Stimulated activated CD8-positive, alpha-beta memory T cell treated with anti-CD3 and anti-CD28 coated beads, Interleukin-12 subunit alpha, Interleukin-12 subunit beta, amount 100 ng/mL, for 1 hour (primary cell): ENCODE measurements at places on chromosomes 12 and 14.
A peak's percentile ranks its signal among the peaks of the same experiment; 100 is the strongest.

GRCh38 chr12:60602601-60603000 is 1006.8 kb downstream of the SLC16A7 start:
- no peak for DNase-seq

DNA sequence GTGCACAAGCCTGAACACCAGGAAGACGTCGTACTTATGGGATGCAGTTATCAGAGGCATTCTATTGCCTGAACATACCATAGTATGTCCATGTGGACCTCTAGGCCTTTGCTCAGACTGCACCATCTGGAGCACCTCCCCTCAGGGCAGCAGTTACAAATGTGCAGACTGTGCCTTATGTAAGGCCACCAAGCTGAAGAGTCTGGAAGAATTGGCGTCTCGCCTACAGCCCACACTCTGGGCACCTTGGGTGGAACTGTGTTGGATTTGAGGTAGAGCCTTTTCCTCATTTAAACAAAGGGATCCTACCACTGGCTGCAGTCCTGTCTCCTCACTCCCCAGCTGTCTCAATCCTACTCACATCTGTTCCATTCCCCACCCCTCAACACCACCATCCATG is 204.3 kb upstream of the FRMD6 start:
- no peak for DNase-seq

DNA sequence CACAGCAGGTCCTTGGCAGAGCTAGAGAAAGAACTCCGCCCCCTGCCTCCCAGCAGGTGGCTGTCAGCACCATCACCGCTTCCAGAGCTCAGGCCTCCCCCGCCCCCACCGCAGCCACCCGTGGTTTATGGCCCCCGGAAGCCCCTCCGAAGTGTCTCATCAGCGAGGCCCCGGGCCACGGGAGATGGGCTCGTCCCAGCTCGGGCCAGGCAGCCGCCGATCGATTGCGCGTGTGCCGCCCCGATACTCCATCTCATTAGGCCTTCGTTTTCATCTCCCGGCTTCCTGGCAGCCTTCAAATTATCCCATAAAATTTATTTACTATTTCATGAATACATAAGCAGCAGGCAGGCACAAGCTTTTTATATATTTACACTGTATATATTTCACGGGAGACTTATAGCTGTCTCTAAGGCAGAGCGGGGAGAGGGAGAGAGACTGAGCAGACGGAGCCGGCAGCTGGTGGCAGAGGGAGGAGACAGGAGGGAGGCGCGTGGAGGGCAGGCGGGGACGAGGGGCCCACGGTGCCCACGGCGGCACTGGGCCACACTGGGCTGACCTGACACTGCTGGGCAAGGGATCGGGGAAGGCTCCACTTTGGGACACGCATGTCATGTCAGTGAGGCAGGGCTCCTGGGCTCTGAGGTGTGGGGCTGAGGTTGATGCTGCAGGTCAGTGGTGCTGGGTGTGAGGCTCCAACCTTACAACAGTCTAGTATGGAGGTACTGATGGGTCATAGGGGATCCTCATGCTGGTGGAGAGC is 241.2 kb downstream of the RBM19 start:
- DNase-seq: no peak

- DNase-seq: no peak
Measured at GRCh38 chr14:35400648-35401421, 3.7 kb downstream of the NFKBIA start.

DNA sequence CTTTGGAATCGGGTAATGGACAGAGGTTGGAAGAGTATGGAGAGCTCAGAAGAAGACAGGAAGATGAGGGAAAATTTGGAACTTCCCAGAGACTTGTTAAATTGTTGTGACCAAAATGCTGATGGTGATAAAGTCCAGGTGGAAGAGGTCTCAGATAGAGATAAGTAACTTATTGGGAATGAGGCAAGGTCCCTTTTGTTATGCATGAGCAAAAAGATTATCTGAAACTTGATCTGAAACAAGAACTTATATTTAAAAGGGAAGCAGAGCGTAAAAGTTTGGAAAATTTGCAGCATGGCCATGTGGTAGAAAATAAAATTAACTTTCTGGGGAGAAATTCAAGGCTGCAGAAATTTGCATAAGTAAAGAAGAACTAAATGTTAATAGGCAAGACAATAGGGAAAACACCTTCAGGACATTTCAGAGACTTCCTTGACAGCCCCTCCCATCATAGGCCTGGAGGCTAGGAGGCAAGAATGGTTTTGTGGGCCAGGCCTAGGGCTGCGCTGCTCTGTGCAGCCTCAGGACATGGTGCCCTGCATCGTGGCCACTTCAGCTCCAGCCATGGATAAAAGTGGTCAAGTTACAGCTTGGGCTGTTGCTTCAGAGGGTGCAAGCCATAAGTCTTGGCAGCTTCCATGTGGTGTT is 425.7 kb upstream of the PRICKLE1 start:
- DNase-seq: no peak

GRCh38 chr12:128235635-128236417 is 31.1 kb upstream of the TMEM132C start:
- DNase-seq: no peak

DNA sequence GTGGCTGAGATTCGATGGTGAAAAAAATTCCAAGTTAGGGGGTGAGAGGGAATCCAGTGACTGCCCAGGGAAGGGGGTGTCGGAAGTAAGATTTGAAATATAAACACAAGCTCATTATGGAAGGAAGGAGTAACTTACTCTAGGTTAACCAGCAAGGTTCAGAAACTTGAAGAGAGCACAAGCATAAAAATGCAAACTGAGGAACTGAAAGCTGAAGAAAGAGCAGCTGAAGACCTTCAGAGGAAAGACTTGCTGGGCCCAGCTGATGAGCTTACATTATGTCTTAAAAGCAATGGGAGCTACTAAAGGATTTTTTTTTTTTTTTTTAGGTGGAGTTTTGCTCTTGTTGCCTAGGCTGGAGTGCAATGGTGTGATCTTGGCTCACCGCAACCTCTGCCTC is 189.7 kb upstream of the GRIN2B start:
- no peak for DNase-seq

DNA sequence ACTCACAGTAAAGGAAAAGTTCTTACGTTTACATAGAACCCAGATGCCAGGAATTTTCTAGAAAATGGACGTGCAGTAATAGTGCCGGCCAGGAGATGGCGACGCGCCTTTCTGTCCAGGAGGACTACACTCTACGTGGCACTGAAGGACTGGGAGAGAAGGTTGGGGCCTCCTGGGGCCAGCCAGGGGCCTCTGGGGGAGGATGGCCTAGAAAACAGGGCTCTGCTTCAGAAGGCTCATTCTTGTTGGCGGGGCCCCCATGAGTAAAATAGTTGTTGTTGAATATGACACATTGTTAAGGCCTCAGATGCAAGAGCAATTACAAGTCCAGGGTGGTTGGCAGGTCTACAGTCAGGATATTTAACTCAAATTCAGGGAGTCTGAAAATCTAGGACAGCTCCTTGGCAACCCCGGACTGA is 120.1 kb upstream of the MAX start:
- peak; percentile 22 for DNase-seq

DNA sequence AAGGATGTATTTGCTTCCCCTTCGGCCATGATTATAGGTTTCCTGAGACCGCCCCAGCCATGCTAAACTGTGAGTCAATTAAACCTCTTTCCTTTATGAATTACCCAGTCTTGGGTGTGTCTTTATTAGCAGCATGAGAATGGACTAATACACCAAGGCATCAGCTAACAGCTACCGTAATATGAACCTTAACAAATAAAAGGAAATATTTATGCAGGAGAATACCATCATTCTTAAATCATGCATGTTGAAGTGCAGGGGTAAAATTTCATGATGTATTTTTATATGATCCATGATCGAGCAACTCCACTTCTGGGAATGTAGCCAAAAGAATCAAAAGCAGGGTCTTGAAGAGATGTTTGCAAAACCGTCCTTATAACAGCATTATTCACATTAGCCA is 379.0 kb downstream of the NPAS3 start:
- no peak for DNase-seq

DNA sequence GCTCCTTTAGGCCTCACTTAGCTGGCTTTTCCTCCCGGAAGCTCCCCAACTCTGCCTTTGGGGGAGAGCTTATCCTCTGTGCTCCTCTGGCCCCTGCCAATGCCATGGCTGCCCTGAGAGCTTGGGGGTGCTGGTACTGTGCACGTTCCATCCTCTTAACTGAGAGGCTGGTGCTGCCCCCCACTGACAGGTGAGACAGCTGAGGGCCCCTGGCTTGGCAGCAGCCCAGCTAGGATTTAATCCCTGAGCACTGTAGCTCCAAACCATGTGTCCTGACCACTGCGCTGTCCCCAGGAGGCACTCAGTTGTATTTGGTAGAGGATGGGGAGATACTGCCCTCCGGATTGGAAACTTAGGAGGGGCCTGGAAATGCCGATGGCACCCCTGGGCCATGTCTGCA is 46.1 kb downstream of the UBE3B start:
- DNase-seq: no peak

GRCh38 chr14:67943947-67944346 is 124.4 kb downstream of the RAD51B start:
- peak; percentile 10 for DNase-seq

- DNase-seq: no peak
Measured at GRCh38 chr12:68159681-68160304, at the start of gene IFNG. IFNG (minus strand) TSS chr12:68159740; CDS start chr12:68159615, 125 bp downstream.

GRCh38 chr14:22500954-22501726 is 87.9 kb downstream of the DAD1 start:
- no peak for DNase-seq

GRCh38 chr12:21553329-21553675 is 27.2 kb downstream of the SPX start:
- DNase-seq: no peak

DNA sequence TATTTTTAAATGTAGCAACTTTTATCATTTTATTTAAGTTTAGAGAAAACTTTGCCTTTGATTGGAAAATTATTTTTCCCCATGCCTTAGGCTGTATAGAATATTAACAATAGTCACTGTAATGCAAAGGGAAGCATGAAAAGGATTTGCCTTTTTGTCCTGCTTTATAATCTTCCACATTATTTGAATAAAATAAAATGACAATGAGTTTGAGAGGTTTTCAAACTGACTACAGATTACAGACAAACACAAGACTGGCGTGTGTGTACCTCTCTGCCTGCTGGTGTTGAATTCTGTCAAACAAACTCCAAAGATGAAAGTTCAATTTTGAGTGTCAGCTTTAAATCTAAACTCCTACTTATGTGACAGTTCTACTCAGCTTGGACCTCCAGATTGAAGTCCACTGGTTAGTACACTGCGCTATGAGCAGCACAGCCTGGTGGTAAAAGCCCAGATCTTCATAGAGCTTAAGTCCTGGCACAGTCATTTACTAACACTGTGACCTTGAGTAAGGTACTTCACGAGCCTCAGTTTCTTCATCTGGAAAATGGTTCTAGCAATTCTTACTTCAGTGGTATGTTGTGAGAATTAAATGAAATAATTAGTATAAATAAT is 98.3 kb upstream of the CPNE8 start:
- DNase-seq: no peak

GRCh38 chr14:66634876-66635275 is 126.9 kb downstream of the GPHN start:
- no peak for DNase-seq

GRCh38 chr12:10140001-10140400 is 10.0 kb upstream of the CLEC7A start:
- peak; percentile 12 for DNase-seq

DNA sequence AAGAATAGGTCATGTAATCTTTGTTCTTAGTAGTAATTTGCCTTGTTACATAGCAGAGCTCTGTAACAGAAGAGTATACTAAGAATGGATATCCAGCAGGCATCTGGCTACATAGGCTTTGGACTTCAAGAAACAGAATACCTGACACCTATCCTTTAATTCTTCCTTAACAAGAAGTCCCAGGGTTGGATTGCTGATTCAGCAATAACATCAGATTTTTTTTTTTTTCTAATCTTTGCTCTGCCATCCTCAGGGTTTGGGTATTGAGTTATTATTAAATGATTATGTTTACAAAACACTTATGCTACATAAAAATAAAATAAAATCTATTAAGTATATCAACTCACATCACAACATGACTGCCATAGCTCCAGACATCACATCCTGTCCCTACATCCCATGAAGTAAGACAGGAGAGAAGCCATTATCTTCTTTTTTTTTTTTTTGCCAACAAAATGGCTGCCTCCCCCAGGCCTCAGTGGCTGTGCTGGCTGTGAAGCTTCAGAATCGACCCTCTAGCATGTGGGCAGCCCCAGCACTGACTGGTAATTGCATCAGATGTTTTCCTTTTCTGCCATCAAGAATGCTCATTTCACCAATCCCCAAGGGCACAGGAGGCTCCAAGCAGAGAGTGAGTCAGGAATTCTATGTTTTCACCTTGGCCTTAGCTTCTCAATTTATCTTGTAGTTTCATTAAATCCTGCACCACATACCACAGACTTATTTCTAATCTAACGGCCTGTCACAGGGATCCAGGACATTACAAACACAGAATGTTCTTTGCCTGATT is 186.2 kb downstream of the DICER1 start:
- DNase-seq: no peak

- DNase-seq: peak; percentile 19
Measured at GRCh38 chr12:116708826-116709756, 28.8 kb downstream of the SPRING1 start.

- no peak for DNase-seq
Measured at GRCh38 chr14:45434221-45434620, 181.2 kb upstream of the MIS18BP1 start.

DNA sequence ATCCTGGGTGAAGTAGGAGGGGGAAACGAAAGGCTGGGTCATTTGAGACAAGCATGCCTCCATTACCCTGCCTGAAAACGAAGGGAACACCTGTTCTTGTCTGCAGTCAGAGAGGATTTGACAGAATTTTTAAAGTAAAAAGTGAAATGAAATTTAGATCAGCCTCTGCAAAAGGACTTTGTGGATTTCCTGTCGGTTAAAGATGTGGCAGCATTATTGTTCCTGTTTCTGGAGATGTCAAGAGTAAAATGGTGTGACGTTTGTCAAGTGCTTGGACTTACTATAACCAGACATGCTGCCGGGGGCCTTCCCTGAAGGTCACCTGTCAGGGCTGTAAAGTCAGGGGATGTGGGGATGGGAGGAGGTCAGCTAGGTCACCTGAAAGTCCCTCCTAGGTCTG is 32.0 kb downstream of the NRXN3 start:
- no peak for DNase-seq

DNA sequence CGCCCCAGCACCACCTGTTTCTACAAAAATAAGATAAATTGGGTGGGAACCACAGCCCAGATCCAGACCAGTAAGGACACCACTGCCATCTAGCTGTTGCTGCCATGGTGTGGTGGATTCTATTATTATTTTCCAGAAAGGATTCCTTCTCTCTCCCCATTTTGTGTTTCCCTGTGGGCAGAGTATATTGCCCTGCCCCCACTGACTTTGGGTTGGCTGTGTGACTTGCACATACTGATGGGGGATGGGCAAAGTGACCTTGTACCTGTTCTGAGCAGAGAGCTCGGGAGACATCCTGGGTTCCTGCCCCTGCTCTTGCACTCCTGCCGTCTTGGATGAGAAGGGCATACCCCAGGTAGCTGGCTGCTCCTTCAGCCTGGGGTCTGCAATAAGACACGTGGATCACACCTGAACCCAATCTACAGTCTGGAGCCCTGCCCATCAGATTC is 24.3 kb downstream of the MOAP1 start:
- no peak for DNase-seq

- no peak for DNase-seq
Measured at GRCh38 chr12:681568-682256, 18.5 kb upstream of the NINJ2 start.
